A375 (cell line): ENCODE measurements at places on chromosomes 11 and 22. TPM values are rescaled to one million over a fixed set of nuclear protein-coding genes. Genes with fewer than 3 reads are reported as not detected.

The UVRAG gene
- total RNA-seq: 15.6 and 19.5 TPM in 2 replicates

The GRM5 gene
- total RNA-seq: 0.30 and 0.32 TPM in 2 replicates

The KRTAP5-8 gene
- not detected in 2 replicates for total RNA-seq

The CRACR2B gene
- total RNA-seq: 0.04 and 0.11 TPM in 2 replicates

The IFITM1 gene
- total RNA-seq: 3.9 and 4.5 TPM in 2 replicates

The ACTN3 gene
- not detected in 2 replicates for total RNA-seq

The OTOG gene
- total RNA-seq: not detected in 2 replicates

The SLN gene
- not detected in 2 replicates for total RNA-seq

The C11orf71 gene
- 7.6 and 8.8 TPM in 2 replicates for total RNA-seq

The KIF18A gene
- total RNA-seq: 12.3 and 18.4 TPM in 2 replicates

The UBQLN3 gene
- not detected in 2 replicates for total RNA-seq

The ADM2 gene
- 6.3 and 7.4 TPM in 2 replicates for total RNA-seq

The SCUBE2 gene
- not detected in 2 replicates for total RNA-seq

The HBB gene
- not detected in 2 replicates for total RNA-seq

The OOSP4B gene
- total RNA-seq: not detected in 2 replicates

The PGM2L1 gene
- total RNA-seq: 0.19 and 0.49 TPM in 2 replicates

The RTN4R gene
- 1.2 and 1.9 TPM in 2 replicates for total RNA-seq

The PRR33 gene
- not detected in 2 replicates for total RNA-seq

The PIH1D2 gene
- total RNA-seq: 1.7 and 2.1 TPM in 2 replicates

The SYT13 gene
- total RNA-seq: not detected in 2 replicates

The OR5L1 gene
- not detected in 2 replicates for total RNA-seq

The EHD1 gene
- 86.6 and 93.6 TPM in 2 replicates for total RNA-seq

The SLC22A25 gene
- total RNA-seq: not detected in 2 replicates

The TRIM51 gene
- total RNA-seq: 1.0 and 1.2 TPM in 2 replicates

The MPZL2 gene
- total RNA-seq: not detected in 2 replicates

The HARBI1 gene
- total RNA-seq: 4.6 and 5.7 TPM in 2 replicates

The UPB1 gene
- total RNA-seq: 0.03 and 0.04 TPM in 2 replicates

The TTLL12 gene
- total RNA-seq: 48.8 and 55.0 TPM in 2 replicates

The OR6A2 gene
- total RNA-seq: 0.11 and 0.19 TPM in 2 replicates

The SLC2A11 gene
- total RNA-seq: 12.6 and 12.9 TPM in 2 replicates

The TREH gene
- not detected in 2 replicates for total RNA-seq

The ARHGEF17 gene
- 3.3 and 7.0 TPM in 2 replicates for total RNA-seq

The GAB4 gene
- not detected in 2 replicates for total RNA-seq

The CDC42BPG gene
- 0.29 and 0.57 TPM in 2 replicates for total RNA-seq

The NFAM1 gene
- total RNA-seq: not detected in 2 replicates

The TBX1 gene
- total RNA-seq: not detected in 2 replicates

The OR8G5 gene
- 1.1 TPM in 1 of 2 replicates, not detected in the other for total RNA-seq

The NAA40 gene
- 10.1 and 13.6 TPM in 2 replicates for total RNA-seq

The MAP6 gene
- 0.30 TPM in 1 of 2 replicates, not detected in the other for total RNA-seq

The CARNS1 gene
- 0.03 and 0.26 TPM in 2 replicates for total RNA-seq

The OR51E2 gene
- total RNA-seq: 0.05 TPM in 1 of 2 replicates, not detected in the other

The WT1 gene
- total RNA-seq: 4.4 and 6.0 TPM in 2 replicates

The DEPDC7 gene
- 25.3 and 26.0 TPM in 2 replicates for total RNA-seq

The NCAM1 gene
- 1.4 and 2.2 TPM in 2 replicates for total RNA-seq

The PARVG gene
- total RNA-seq: 0.34 and 1.1 TPM in 2 replicates

The FUT4 gene
- total RNA-seq: not detected in 2 replicates

The KCNE3 gene
- total RNA-seq: 0.04 and 0.08 TPM in 2 replicates

The KRTAP5-9 gene
- total RNA-seq: not detected in 2 replicates

The MUC5AC gene
- under 0.01 and 0.08 TPM in 2 replicates for total RNA-seq

The SGSM1 gene
- not detected in 2 replicates for total RNA-seq

The CSKMT gene
- 19.2 and 33.6 TPM in 2 replicates for total RNA-seq

The SLC22A6 gene
- not detected in 2 replicates for total RNA-seq

The NRGN gene
- 6.6 and 13.4 TPM in 2 replicates for total RNA-seq

The OR10D3 gene
- 0.60 and 1.6 TPM in 2 replicates for total RNA-seq
